ENCODE measurements at places on chromosomes 6 and 20. TPM values are rescaled to one million over a fixed set of nuclear protein-coding genes. Genes with fewer than 3 reads are reported as not detected.

DNA sequence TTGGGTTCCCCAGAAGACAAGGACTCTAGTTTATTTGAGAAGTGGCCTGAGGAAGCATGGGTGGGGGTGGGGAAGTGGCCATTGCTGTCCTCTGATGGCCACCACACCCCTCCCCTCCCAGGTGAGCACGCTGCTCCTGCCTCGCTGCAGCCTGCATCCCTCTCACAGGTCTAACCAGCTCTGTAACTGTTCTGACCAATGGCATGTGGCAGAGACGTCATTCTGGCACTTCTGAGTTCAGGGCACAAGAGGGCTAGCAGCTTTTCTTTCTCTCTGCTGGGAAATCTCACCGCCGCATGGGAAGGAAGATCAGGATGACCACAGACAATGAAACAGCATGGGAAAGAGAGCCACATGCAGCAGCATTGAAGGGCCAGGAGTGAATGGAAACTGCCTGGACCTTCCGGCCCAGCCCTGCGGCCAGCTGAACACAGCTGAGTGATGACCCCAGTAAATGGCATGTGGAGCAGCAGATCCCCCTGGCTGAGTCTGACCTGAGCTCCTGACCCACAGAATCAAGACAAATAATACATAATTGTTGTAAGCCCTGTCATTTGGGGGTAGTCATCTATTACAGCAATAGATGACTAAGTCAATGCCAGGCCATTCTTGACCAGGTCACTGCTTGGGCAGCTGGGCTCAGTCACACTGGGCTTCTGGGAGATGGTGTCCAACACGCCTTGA lies 179.8 kb downstream of the LINC00237 start:
- DNase-seq, result no peak

DNA sequence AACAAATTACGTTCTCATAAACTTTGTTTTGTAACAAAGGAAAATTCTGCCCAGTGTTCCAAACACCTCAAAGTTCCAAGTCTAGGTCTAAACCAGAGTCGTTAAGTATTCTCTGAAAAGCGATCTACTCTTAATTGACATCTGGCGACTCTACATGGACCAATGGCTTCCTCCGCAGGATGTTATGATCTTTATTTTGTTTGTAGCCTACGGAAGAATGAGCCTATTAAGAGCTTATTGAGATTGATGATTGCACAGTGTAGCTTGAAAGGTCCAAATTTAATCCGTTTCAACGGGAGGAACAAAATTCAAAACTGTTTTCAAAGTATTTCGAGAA lies 61.1 kb downstream of the FAM217A start:
- DNase-seq, result no peak

Gene HLA-DRB5
- total RNA-seq, result not detected

DNA sequence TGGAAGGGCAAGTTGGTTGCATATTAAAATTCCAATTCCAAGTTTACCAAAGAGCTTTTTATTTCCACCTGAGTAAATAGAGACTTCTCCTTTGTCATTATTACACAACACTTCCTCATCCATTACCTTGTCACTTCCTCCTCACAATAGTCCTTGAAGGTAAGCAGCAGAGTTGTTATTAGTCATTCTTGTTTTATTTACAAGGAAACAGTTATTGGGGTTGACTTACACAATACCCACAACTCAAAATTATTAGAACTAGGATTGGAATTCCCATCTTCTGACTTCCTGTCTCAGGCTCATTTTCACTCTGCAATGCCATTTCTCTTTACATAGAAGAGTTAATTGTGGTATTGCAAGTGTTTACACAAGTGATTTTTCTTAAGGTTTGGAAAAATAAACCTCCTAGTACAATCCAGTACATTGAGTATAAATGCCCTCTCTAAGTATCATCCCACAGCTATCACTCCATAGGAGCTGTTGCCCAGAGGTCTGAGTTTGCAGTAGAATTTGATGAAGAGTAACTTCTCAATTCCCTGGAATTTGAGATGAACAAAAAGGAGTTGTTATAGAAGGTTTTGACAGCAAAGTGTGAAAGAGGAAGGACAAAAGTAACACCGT lies 28.9 kb upstream of the MTRF1L start:
- DNase-seq, result no peak

Gene OR2H2
- not detected for total RNA-seq

Gene CRIP3
- total RNA-seq, result 1.8 TPM

Gene TFAP2B
- total RNA-seq, result 27.5 TPM

Gene KCNK5
- not detected for total RNA-seq

Data from osteocyte (in vitro differentiated cells).